CD4-positive, alpha-beta T cell treated with Interleukin-21 for 1 hour (primary cell): ENCODE measurements at places on chromosomes 2 and 18.

DNA sequence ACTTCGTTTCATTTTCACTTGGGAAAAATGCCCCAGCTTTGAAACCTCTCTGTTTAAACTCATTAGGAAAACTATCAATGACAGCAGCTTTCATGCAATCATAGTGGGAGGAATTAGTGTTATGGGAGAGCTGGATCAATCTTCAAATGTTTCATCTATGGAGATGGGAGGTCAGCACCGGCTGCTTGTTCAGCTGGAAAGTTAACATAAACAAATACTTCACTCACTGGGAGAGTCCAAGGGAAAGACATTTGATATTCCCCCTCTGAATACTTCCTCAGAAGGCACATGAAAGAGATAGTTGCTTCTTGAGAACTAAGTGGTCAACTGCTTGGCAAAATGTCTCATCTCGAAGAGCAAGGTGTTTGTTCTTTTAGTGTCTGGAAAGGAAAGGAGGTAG is 7.3 kb downstream of the LYPD1 start:
- DNase-seq = no peak

DNA sequence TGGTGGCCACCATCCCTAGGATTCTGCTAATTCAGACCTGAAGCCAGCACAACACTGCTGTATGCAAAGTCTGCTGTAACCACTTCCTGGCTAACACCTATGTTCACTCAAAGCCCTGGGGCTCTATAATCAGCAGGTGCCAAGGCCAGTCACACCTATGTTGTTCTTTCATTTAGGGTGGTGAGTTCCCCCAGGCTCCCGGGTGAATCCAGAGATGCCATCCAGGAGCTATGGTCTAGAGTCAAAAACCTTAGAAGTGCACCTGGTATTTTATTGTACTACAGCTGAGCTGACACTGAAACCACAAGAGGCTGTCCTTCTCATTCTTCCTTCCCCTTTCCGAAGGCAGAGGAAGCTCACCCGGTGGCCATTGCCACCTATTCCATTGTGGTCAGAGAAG is 46.2 kb upstream of the CCDC141 start:
- DNase-seq = peak; percentile 31

- no peak for DNase-seq
Measured at GRCh38 chr2:10947005-10947440, 35.3 kb downstream of the KCNF1 start.

- no peak for DNase-seq
Measured at GRCh38 chr2:241922411-241922810, 52.9 kb downstream of the RTP5 start.

- DNase-seq = peak; percentile 18
Measured at GRCh38 chr2:99488539-99489062, 1.2 kb downstream of the REV1 start.

GRCh38 chr2:236872015-236872414 is 213.7 kb upstream of the COPS8 start:
- DNase-seq = no peak
